ENCODE measurements at places on chromosomes 2 and 18.

DNA sequence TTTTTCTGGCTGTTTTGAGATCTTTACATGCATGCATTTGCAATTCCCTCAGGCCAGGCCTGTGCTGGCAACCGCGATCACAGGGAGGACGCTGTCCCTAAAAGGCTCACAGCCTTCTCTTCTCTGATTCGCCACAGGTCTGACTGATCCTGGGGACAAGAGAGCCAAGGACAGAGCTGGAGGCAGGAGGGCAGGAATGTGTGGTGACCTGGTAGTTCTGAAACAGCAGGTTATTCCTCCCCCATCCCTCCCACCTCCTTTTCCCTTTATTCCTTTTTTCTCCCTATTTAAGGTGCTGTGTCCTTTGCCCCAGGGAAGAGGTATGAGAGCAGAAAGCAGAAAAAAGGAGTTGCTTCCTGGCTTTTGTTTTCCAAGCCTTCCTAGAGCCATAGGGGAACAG is 21.9 kb downstream of the TMEM177 start:
- DNase-seq = no peak

DNA sequence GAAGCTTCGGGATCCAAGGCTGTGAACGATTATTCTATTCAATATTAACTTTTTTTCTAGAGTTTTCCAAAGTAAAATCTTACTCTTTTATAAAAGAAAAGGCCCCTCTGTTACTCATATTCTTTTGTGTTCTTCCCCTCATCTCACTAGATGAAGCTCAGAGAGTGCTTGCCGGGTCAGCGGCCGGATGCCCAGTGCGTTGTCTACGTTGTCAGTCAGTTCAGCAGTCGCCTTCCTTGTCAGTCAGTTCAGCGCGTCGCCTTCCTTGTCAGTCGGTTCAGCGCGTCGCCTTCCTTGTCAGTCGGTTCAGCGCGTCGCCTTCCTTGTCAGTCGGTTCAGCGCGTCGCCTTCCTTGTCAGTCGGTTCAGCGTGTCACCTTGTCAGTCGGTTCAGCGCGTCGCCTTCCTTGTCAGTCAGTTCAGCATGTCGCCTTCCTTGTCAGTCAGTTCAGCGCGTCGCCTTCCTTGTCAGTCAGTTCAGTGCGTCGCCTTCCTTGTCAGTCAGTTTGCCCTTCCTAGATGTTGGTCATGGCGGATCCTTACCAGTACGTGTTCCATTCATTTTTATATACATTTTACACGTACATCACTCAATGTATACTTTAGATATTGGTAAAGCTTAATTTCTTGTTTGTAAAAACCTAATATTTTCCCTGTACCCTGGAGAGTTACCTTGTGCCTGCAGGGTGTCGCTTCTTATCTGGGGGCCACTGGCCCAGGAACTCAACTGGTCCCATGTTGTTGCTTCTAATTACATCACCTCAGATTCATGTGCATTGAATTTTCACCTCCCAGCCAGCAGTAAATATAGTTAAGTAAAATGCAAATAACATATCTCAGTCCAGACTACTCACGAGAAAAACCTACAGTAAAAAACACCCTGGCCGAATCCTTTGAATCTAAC is 206.9 kb downstream of the ASB1 start:
- no peak for DNase-seq

GRCh38 chr2:128613351-128613750 is 294.7 kb upstream of the HS6ST1 start:
- no peak for DNase-seq

GRCh38 chr2:134039912-134040581 is 213.8 kb upstream of the MGAT5 start:
- DNase-seq = no peak

DNA sequence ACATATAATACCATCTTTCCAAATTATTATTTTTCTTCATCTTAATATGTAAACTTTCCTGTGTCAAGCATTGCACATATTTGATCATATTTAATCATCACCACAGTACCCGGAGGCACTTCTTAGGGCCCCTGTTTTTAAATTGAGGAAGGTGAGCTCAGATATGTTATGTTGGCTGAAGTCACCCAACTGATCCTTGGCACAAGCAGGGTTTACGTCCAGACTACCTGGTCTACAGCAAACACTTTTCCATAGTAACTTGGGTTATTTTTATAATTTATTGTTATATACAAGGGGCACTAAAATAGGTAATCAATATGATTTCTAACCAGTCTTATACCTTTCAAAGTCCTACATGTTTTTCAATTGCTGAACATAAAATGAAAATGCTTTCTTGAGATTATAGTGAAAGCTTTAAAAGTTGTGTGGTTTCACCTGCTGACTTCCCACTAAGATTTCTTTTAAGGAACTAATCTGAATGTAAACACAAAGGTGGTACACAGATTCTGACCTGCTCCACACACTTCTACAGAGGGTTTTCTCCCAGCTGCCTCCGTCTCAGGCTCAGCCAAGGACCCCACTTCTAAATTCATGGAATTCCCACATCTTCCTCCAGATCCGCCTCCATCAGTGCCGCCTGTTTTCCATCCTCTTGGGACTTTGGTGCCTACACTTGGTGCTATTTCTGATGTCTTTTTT is 52.2 kb downstream of the SH3YL1 start:
- no peak for DNase-seq

DNA sequence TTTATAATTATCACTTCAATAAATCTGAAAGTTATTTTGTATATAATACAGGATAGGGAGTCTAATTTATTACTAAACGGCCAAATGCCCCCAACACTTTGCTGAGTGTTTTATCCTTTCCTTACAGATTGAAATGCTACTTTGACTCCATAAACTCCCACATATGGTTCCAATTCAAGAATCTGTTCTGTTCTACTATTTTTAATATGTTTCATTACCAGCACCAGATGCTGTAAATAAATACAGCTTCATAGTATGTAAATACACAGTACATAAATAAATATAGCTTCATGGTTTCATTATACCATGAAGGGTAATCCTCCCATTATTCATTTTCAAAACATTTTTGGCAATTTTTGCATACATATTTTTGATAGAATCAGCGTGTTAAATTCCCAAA is 34.0 kb upstream of the MREG start:
- no peak for DNase-seq

DNA sequence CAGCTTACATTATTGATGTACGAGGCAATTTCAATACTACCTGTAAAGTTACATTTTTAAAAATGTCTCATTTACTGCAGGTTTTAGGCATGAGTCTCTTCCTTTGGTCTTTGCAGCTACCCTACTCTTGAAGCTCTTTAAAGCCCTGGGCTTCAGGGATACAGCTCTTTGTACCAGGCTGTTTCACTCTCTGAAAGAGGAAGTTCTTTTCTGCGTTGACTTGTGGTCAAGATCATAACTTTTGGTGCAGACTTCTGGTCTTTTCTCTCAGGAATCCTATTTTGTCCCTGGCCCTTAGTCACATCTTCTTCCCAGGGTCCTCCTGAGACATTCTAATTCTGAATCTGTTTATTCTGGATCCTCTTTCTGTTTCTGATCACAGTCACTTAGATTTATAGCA is 16.6 kb upstream of the HRH4 start:
- DNase-seq = no peak

DNA sequence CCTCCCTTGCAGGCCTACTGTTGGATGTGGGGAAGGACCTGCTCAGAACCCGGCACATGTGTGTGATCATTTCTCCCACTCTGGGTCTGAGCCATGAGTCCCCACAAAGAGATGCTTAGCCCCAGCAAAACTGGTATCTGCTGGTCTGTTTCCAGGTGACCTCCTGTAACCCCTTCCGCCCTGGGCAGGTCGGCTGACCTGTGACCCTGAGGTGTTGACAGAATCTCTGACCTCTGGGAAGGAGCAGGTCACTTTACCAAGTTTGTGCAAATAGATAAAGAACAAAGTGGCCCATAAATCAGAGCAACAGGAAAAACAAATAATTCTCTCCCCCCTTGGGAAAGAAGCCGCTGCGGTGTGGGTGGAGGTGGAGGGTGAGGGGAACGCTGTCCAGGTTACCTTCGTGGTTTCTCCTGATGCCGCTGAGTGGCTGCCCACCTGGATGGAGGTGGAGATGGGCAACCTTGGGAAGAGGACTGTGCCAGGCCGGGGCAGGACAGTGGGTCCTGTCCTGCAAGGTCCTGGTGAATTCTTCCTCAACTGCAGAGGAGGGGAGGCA is 174.0 kb upstream of the MYCN start:
- no peak for DNase-seq

DNA sequence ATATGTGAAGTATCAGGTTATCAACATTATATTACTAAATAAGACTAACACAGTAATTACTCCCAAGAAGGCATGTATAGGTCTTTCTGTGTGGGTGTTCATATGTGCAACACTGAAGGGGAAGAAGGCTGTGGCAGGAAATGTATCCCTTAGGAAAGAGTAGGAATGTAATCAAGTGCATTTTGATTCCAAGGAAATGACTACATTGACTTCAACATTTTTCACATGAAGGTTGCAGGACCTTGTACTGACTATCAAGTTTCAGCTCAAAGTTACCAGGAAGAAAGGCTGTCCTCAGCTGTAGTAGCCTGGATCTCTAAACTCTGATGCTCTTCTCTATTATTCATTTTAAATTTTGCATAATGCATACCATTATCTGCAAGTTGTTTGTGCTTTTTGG is 680.8 kb downstream of the NYAP2 start:
- DNase-seq = no peak

DNA sequence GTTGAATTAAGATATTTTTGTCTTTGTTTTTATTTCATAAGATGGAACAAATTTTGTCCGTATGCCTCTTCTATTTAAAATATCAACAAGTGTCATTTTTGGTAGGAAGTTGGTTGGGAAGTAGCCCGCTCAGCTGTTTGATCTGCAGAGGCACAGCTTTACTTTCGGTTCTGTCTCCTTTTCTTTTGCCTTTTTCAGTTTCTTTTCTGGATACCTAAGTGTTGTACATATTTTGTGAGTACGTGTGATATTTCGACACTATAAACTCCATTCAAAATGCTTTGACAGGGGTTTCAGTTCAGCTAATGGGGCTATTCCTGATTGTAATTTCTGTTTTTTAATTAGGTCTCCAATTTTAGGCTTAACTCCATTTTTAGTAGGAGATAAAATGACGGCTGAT is 1785.0 kb upstream of the LRRTM1 start:
- DNase-seq = no peak

- no peak for DNase-seq
These were observed 279.7 kb downstream of the MEIS1 start for GRCh38 chr2:66714610-66715009.

DNA sequence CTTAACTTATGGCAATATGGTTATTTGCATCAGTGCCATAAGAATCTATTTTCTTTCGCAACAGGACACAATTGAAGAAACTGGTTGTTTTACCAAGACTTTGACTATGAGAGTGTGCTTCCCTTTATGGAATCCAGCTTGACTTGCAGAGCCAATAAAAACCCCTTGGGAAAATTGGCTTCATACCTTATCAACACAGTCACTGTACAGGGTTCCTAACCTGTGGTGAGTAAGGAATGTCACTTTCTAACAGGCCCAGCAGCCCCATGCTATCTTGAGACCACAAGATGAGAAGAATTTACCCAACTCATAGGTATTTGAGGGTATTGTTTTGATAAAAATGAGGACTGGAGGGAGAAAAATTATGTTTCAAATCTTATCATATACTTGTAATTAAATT is 418.5 kb upstream of the MAP2 start:
- no peak for DNase-seq

GRCh38 chr2:236963631-236964182 is 122.0 kb upstream of the COPS8 start:
- DNase-seq = no peak
